ENCODE measurements at places on chromosomes 16 and 17. TPM values are rescaled to one million over a fixed set of nuclear protein-coding genes. Genes with fewer than 3 reads are reported as not detected.

Gene TAC4
- total RNA-seq: not detected

Gene TBC1D3E
- total RNA-seq: not detected

Gene FOXN1
- total RNA-seq: not detected

GRCh38 chr17:31744511-31744951, 114.5 kb downstream of the COPRS start:
- no peaks in the 10 kb centered on the region for H3K36me3 ChIP-seq
- no peak overlapping the region for H3K27ac ChIP-seq
- DNase-seq: no peak
- 0 out of 2 replicates have a peak, but pooled peaks cover 5% of the 10 kb centered on the region for H3K27me3 ChIP-seq
- no peak overlapping the region for H3K4me3 ChIP-seq

DNA sequence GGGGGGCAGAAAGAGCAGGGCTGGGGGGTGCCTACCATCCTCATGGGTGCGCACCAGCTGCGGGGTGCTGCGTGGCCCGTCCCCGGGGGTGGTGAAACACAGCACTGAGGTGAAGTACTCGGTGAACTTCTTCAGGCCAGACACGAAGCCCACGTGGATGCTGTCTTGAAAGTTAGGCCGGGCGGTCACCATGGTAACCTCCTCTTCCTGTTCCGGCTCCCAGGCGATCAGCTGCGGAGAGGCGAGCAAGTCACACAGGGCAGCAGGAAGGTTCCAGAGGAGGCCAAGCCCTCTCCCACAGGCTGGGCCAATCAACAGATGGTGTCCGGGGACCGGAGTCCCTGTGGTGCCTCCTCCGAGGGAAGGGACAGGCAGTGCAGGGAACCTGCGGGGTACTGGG, 90.1 kb upstream of the CDC42EP4 start:
- H3K27me3 ChIP-seq: no peaks in the 10 kb centered on the region
- no peak for DNase-seq
- no peaks in the 10 kb centered on the region for H3K4me1 ChIP-seq

DNA sequence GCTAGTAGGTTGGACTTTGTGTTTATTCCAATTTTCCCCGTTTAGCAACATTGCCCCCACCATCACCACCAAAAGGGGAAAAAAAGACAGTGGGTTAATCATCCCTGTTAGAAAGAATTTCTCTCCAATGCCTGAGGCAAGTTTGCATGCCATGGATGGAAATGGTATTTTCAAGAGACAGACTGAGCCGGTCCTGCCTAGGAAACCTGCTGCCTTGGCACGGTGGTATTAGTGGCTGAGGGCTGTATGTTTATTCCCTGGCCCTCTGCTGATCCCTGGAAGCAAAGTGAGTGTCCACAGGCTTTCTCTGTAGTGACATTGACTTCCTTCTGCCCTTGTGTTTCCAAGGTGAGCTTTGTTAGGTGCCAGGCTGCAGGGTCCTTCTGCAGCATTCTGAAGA, 427.0 kb upstream of the RBFOX1 start:
- H3K27me3 ChIP-seq: no peaks in the 10 kb centered on the region
- no peak for DNase-seq
- no peaks in the 10 kb centered on the region for H3K4me1 ChIP-seq
- H3K4me3 ChIP-seq: no peak overlapping the region
